ENCODE measurements at places on chromosomes 13 and 19.

DNA sequence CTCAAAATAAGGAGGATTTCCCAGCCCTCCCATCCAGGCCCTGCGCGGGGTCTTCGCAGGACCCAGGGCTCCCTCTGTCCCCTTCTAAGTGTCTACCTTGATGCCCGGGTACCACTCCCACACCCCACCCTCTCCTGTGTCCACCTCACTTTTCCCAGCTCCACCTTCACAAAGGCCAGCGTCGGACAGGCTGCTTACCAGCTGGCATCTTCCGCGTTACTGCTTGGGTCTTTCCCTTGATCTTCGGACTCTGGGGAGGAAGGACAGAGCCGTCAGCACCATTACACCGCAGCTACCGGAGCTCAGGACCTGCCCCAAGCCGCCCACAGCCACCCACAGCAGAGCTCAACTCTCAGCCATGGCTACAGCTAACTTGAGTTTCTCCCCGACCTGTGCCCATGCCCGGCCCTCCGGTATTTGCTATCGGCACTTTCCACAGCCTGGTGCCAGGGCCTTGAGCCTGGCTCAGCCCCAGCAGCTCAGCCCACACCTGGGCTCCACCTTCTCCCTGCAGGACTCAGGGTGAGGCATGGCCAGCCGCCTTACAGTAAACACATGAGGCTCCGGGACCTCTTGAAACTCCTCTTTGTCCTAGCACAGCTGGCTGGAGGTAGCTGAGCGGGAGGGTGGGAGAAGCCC is 3.8 kb downstream of the C13orf46 start:
- DNase-seq: peak; percentile 71
- no peaks in the 10 kb centered on the region for H3K27me3 ChIP-seq
- H3K4me1 ChIP-seq: no peaks in the 10 kb centered on the region
- no peaks in the 10 kb centered on the region for H3K36me3 ChIP-seq
- no peak overlapping the region for H3K4me3 ChIP-seq

GRCh38 chr19:12660980-12661379 is 5.6 kb downstream of the MAN2B1 start:
- no peak overlapping the region for H3K4me3 ChIP-seq
- H3K4me1 ChIP-seq: no peaks in the 10 kb centered on the region
- H3K27me3 ChIP-seq: no peaks in the 10 kb centered on the region
- DNase-seq: no peak

DNA sequence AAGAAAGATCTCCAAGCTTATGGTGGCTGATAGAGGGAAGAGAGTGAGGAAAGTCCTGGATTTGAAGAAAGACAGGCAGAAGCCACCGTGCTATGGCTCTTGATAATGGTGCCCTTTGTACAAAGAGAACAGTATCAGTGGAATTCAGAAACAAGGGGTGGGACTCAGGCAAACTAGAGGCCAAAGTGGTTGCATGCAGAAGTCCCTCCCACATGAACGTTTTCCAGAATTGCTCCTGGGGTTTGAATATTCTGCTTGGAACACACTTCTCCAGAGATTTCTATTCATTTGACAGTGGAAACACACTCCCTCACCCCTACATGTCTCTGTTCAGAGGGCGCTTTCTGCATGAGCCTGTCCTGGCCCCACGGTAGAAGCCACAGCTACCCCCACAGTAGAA is 10.1 kb upstream of the MBNL2 start:
- H3K27ac ChIP-seq: no peak overlapping the region
- H3K27me3 ChIP-seq: no peaks in the 10 kb centered on the region
- no peaks in the 10 kb centered on the region for H3K4me1 ChIP-seq

- H3K27me3 ChIP-seq: no peaks in the 10 kb centered on the region
- H3K36me3 ChIP-seq: no peaks in the 10 kb centered on the region
- no peaks in the 10 kb centered on the region for H3K4me1 ChIP-seq
Observed at GRCh38 chr13:19267746-19268145, 86.1 kb upstream of the TUBA3C start.

GRCh38 chr19:41376998-41377365 is 649 bp downstream of the TMEM91 start:
- H3K4me1 ChIP-seq: no peaks in the 10 kb centered on the region
- H3K27ac ChIP-seq: peak overlapping the region; percentile 0
- peak overlapping the region; percentile 43 for H3K4me3 ChIP-seq
- H3K27me3 ChIP-seq: no peaks in the 10 kb centered on the region
- no peak for DNase-seq

GRCh38 chr13:97385854-97386253 is 48.1 kb upstream of the RAP2A start:
- no peaks in the 10 kb centered on the region for H3K27me3 ChIP-seq
- no peak for DNase-seq
- no peak overlapping the region for H3K27ac ChIP-seq
- H3K36me3 ChIP-seq: no peaks in the 10 kb centered on the region
- H3K4me1 ChIP-seq: peaks cover 10% of the 10 kb centered on the region

DNA sequence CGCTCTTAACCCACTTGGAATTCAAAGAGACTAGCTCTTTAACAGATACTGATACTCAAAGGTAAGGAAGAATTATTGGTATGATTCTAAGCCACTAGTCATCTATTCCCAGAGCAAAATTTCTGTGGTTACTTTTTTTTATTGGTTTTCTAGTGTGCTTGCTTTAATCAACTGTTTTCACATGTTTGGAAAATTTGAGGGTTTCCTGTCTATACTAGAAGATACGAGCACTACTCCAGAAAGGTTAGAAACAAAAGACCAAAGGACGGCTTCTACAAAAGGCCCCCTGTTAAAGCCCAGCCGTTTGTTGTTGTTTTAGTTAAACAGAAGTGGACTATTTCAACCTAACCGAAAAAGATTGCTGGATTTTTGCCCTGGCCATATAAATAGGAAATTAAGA is 18.5 kb upstream of the LPAR6 start:
- no peak overlapping the region for H3K27ac ChIP-seq
- no peak for DNase-seq
- H3K4me3 ChIP-seq: no peak overlapping the region
- H3K4me1 ChIP-seq: no peaks in the 10 kb centered on the region
- no peaks in the 10 kb centered on the region for H3K27me3 ChIP-seq

DNA sequence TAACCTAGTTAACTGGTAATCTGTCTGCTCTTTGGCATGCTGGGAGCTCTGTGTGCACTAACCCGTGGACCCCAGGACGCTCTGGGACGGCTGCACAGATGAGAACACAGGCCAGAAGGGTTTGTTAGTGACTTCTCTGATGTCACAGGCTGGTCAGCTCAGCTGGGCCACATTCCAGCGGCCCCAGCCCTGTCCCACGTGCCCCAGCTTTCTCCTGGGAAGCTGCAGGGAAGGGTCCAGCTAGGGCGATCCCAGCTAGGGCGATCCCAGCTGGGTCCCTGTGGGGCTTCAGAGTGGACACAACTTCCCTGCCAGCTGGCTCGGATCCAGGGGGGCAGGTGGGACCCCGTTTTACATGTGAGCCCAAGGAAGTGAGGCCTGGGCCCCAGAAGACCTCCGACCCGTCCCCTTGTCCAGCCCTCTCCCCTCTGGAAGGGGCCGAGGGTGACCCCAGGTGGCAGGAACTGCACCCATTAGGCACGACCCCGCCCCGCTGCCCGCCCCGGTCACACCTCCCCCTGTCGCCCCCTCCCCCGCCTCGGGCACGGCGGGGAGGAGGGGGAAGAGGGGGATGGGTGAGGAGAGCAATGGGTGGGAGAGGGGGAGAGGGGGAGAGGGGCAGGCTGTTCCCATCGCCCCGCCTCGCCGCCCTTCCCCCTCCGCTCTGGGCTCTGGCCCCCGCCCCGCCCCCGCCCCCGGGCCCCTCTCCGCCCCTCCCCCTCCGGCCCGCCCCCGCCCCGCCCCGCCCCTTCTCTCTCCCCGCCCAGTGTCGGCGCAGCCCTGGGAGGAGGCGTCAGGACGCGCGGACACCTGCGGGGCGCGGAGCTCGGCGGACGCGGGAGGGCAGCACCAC is 75.2 kb upstream of the MCF2L start:
- H3K27me3 ChIP-seq: no peaks in the 10 kb centered on the region
- H3K36me3 ChIP-seq: no peaks in the 10 kb centered on the region
- peak overlapping the region; percentile 3 for H3K4me3 ChIP-seq
- no peaks in the 10 kb centered on the region for H3K4me1 ChIP-seq

- no peak overlapping the region for H3K27ac ChIP-seq
- H3K27me3 ChIP-seq: no peaks in the 10 kb centered on the region
- H3K4me1 ChIP-seq: no peaks in the 10 kb centered on the region
- no peak for DNase-seq
- H3K36me3 ChIP-seq: no peaks in the 10 kb centered on the region
Observed at GRCh38 chr13:40345654-40346372, 320.6 kb downstream of the FOXO1 start.

- H3K4me3 ChIP-seq: no peak overlapping the region
- H3K27me3 ChIP-seq: no peaks in the 10 kb centered on the region
- H3K4me1 ChIP-seq: no peaks in the 10 kb centered on the region
- no peak overlapping the region for H3K27ac ChIP-seq
Observed at GRCh38 chr19:16377521-16377920, 52.9 kb downstream of the KLF2 start.

DNA sequence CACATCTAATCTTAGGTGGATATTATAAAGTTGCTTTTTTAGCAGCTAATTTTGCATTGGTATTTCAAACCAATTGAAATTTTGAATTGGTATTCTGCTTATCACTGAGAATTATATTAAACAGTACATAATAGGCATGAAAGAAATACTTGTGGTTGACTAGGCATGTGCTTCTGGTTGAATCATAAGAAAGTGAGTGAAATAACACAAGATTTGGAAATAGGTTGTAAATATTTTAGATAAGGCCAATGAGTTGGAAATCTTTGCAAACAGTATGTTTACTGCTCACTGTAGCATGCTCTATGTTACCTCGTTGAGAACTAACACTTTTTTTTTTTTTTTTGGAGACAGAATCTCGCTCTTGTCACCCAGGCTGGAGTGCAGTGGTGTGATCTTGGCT is 66.8 kb upstream of the RFC3 start:
- no peak overlapping the region for H3K4me3 ChIP-seq
- H3K27ac ChIP-seq: no peak overlapping the region
- no peaks in the 10 kb centered on the region for H3K36me3 ChIP-seq
- H3K4me1 ChIP-seq: no peaks in the 10 kb centered on the region
- no peak for DNase-seq
- H3K27me3 ChIP-seq: no peaks in the 10 kb centered on the region

DNA sequence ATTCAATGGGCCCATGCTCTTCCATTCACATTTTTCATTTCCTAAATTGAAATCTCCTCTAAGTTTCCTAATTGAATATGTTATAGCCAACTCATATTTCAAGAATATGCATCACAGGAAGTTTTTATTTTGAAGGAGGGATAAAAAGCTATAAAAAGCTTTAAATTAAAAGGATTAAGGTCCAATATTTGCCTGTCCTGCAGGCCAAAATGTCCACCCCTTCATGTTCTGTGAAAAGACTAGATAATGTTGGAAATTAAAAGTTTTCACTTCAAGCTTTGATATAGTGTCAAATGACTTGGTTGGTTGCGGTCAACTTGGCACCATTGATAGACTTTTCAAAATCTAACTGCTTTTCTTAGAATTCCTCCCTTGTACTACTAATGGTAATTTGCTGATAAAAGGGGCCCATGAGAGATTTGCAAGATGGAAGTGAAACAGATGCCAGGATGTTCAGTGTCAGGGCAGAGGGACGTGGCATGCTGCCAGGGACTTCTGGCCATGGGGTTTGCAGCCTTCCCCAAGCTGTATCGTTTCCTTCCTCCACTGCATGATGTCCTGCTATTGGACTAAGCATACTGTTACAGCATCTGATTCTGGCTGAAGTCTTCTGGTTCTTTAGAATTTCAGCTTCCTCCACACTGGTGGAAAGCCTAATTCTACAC is 547.3 kb upstream of the MIR17HG start:
- H3K36me3 ChIP-seq: no peaks in the 10 kb centered on the region
- no peaks in the 10 kb centered on the region for H3K4me1 ChIP-seq
- DNase-seq: peak; percentile 88
- no peak overlapping the region for H3K27ac ChIP-seq
- H3K4me3 ChIP-seq: no peak overlapping the region
- no peaks in the 10 kb centered on the region for H3K27me3 ChIP-seq

DNA sequence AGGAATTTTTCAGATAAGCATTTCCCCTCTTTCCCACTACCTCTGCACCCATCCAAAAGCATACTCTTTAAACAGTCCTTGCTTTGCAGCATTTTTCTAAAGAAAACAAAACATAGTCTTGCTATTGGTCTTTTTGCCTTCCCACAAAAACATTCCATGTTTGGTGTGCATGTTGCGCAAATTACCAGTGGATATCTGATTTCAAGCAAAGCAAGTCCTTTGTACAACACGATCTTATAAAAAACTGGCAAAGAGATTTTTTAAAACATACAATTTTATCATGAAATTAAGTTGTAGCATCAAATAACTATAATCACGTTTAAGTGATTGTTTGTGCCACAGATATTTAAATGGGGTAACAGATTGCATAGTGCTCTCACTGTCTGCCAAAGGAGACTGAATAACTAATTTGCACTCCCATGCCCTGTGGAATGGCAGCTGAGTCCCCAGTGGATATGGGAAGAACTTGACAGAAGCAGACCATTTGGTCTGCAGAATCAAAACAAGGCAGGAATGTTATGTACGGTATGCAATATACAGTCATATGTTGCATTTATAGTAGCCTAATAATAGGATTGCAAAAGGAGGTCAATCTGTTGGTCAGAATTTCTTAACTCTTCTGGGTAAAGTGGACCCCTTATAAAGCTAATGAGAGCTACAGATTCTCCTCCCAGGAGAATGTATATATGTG is 285.7 kb downstream of the TBC1D4 start:
- no peaks in the 10 kb centered on the region for H3K27me3 ChIP-seq
- H3K36me3 ChIP-seq: no peaks in the 10 kb centered on the region
- no peak for DNase-seq
- no peak overlapping the region for H3K4me3 ChIP-seq

- no peak overlapping the region for H3K27ac ChIP-seq
- no peak overlapping the region for H3K4me3 ChIP-seq
Observed at GRCh38 chr13:40780822-40781401, 8.5 kb upstream of the SLC25A15 start.

GRCh38 chr13:37369616-37370015 is 229.0 kb downstream of the POSTN start:
- H3K36me3 ChIP-seq: no peaks in the 10 kb centered on the region
- DNase-seq: no peak
- no peak overlapping the region for H3K27ac ChIP-seq
- no peak overlapping the region for H3K4me3 ChIP-seq

GRCh38 chr19:23273022-23273589 is 22.9 kb upstream of the ZNF724 start:
- H3K36me3 ChIP-seq: no peaks in the 10 kb centered on the region
- no peak overlapping the region for H3K27ac ChIP-seq
- peak overlapping the region; percentile 80 for H3K4me3 ChIP-seq
- H3K27me3 ChIP-seq: no peaks in the 10 kb centered on the region

GRCh38 chr19:18008814-18009213 is 844 bp downstream of the ARRDC2 start:
- no peaks in the 10 kb centered on the region for H3K27me3 ChIP-seq
- no peaks in the 10 kb centered on the region for H3K4me1 ChIP-seq
- DNase-seq: no peak
- no peak overlapping the region for H3K27ac ChIP-seq
- no peak overlapping the region for H3K4me3 ChIP-seq

GRCh38 chr19:48560095-48560530 is 8.1 kb downstream of the SULT2B1 start:
- no peaks in the 10 kb centered on the region for H3K4me1 ChIP-seq
- H3K27me3 ChIP-seq: no peaks in the 10 kb centered on the region
- H3K36me3 ChIP-seq: no peaks in the 10 kb centered on the region
- H3K4me3 ChIP-seq: no peak overlapping the region
- DNase-seq: no peak

Measured in aorta (tissue), 5 donors.